ENCODE measurements at places on chromosomes 5 and 9.

- DNase-seq = no peak
Observed at GRCh38 chr9:27280860-27281259, 16.1 kb downstream of the EQTN start.

GRCh38 chr5:87185838-87186237 lies 81.8 kb upstream of the RASA1 start:
- DNase-seq = no peak

DNA sequence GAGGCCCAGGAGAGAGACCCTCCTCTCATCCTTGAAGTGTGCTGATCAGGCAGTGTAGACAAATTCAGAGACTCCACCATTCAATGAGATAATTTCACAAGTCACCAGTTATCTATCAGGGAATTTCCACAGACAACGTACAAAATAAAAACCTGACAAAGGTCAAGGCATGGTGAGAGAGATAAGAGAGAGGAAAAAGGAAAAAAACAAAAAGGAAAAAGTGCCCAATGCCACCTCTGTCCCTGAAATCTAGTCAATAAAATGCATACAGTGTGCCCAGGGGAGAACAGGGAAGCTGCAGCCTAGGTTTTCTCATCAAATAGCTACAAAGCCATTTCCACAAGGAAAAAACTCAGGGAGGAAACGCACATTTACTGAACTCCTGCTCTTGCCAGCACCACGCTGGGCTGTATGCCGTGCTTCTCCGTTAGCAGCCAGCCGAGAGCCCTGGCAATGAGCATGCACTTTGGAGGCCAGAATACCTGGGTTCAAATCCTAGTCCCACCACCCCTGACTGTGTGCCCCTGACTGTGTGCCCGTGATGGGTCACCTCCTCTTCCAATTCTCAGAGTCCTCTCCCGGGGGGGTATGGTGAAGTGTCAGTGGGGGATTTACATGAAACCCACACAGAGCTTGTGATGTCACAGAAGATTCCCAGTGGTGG lies 11.6 kb downstream of the WHRN start:
- no peak for DNase-seq

- DNase-seq = no peak
Observed at GRCh38 chr5:137594717-137595116, 95.6 kb upstream of the SPOCK1 start.

DNA sequence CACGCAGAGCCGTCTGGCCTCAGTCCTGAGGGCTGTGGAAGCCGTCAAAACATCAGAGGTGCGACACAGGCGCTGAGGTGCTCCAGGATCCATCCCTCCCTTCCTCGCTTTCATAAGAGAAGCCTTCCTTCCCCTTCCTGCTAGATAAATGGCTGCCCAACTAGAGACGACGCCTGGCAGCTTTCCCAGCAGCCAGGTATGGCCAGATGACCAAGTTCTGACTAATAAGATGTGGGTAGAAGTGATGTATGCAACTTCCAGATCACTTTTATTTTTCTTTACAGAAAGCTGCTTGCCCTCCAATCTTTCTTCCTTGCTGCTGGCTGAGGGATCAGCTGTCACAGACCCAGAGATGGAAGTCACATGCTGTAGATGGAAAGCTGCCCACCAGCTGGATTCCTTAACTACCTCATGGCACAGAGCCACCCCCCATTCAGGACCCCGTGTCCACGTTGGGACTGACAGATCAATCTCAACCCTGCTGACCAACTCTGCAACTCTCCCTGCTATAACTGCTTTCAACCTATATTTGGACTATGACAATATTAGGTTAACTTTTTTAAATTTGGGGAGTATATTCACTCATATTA lies 8.8 kb downstream of the MAPK9 start:
- no peak for DNase-seq

DNA sequence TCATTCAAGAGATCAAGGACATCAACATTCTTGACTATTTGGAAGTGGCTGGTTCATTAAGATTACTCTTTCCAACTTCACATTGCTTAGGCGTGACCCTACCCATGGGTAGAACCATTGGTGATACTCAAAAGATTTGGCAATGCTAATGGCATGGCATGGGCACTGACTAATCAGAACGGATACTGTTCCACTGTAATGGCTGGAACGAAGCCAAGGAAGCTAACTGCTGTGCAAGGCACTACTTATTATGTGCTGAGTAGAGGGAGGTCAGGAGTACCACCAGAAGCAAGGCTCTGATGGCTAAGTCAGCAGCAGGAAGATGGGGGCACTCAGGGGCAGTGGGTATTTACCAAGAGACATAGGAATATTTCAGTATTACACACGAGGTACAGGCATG lies 31.9 kb downstream of the GNA14 start:
- DNase-seq = no peak
